ENCODE measurements at places on chromosomes 12 and 14.
A peak's percentile ranks its signal among the peaks of the same experiment; 100 is the strongest.

DNA sequence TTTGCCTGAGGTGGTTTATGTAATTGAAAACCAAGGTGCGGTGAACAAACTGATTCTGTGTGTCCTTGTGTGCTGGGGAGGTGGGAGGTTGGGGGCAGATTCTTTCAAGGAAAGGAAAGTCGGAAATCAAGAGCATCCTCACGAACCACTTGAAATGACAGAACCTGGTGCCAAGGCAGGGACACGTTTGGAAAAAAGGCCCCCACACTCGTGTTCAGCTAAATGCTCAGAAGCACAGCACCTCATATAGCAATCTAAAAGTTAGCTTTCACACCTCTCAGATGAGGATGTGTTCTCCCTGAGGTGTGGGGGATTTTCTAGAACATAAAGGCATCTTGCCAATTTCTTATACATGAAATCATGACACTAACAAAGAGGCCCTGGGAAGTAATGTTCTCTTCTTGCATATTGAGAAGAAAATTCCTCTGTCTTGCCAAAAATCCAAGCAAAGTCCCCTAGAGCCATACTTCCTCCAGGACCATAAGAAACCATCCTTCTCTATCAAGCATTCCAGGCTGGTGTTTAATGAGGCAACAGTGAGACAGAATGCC lies 119.6 kb downstream of the PLXNC1 start:
- no peak for ATAC-seq

DNA sequence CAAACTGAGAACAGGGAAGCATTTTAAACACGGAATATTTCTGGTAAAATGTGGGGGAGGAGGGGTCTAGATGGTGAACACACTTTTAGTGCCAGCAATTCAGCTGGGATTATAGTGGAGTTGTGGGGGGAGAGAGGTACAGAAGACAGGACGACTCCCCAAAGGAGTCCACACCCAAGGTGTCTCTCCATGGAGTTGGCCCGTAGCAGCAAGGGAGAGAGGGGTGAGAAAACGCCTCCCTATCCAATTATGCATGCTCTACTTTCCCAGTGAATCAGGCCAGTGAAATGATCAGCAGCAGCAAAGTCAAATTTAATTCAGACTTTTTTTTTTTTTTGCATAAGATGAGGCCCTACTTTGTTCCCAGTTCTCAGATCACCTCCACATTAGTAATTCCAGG lies 38.6 kb downstream of the BTG1 start:
- no peak for ATAC-seq

DNA sequence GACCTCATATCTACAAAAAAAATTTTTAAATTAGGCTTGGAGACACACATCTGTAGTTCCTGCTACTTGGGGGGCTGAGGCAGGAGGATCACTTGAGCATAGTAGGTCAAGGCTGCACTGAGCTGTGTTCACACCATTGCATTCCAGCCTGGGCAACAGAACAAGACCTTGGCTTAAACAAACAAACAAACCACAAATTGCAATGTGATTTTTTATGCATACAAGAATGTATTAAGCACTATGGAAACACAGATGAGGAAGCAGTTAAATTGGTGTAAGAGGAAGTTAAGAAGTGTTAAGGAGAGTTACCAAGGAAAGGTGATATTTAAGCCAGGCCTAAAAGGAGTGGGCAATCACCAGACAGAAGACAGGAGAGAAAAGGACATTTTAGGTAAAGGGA lies 83.6 kb upstream of the HECTD1 start:
- no peak for ATAC-seq

GRCh38 chr12:118102609-118103008 lies 1.2 kb downstream of the VSIG10 start:
- no peak for ATAC-seq

GRCh38 chr12:15545334-15545733 lies 223.0 kb downstream of the PTPRO start:
- ATAC-seq, result no peak

DNA sequence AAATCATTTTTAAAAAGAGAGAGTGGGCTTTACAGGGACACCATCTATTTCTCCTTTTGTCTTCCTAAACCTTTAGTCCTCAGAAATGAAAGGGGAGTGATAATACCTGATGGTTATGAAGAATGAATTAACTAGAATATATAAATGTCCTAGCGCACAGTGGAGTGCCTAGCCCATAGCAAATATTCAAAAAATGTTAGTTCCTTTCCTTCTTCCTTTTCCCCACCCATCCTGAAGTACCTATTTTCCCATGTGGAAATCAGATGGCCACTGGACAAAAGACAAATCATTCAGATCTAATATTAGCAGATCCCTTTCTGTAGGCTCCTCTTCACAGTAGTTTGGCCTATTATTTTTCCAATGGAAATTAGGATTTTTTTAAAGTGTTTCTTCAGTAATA lies 90.0 kb downstream of the SLC25A21 start:
- no peak for ATAC-seq

DNA sequence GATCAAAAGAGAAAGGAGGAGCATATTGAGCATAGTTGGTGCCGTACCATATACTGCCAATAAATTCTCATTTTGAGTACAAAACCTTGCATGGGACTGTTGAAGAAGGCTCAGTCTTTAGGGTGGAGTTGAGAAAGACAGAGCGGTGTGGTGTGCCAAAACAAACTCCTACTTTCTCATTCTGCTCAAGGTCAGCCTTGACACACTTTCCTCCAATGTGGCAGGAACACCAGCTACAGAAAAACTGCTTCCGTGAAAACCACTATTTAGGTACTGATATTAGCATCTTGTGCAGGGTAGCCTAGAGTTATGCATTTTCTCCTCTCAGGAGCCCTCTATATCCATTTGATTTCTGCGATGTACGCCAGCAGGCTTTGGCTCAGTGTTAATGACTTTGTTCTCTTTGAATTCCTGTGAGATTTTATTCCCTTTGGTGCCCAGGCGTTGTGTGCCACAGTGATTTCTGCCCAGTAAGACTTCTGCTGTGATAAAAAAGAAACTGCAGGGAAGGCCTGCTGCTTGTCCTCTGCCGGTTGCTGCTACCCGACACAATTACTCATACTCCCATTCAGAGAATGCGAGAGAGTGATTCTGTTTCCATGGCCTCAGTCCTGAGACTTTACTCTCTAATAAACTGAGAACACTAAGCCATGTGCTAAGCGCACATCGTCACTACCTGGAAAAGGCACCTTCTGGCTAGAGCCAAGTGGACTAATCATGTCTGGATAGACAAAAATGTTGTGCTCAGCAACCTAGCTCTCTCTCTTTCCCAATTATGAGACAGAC lies 88.3 kb upstream of the MDM1 start:
- peak; percentile 78 for ATAC-seq

DNA sequence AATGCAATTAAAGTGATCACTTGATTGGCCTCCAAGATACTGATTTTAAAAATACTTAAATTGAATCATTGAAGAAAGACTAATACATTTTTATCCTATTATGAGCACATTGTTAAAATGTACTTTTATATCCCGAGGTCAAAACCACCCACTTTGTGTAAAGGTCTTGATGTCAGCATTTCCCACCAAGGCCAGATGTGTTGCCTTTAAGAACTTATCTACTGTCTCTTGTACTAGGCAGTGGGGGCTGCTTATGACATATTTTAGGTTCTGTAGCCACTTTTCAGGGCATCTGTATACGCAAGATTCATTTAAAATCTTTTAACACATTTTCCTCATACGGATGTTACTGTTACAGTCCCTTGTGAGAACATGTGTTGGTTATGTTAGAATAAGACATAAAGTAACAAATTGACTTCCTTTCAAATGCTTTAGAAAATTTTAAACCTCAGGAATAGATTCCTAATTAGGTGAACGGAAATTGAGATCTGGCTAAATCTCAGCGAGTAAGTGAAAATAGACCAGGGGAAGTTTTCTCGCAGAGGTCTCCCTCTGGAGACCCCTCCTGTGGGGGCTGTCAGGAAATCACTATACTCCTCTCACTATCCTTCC lies 456.2 kb downstream of the ADAMTS20 start:
- no peak for ATAC-seq

- ATAC-seq, result no peak
These were observed 87.7 kb downstream of the KCNH5 start for GRCh38 chr14:62957562-62957961.

DNA sequence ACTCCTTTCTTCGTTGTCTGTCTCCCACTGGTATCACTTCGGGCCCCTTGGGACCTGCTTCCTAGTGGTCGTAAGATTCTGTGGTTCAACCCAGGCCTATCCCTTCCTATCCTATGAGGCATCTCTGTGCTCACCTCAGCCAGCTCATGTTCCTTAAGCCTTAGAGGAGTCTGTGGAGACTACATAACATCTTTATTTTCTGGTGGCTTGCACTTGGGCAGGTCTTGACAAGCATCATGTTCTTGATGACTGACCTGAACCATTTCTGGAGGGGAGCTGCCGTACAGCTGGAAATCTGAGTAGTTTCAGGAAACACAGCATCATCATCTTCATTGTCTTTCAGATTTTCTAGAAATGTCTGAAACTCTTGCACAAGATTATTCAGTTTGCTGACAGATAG lies 69.3 kb downstream of the PPFIBP1 start:
- ATAC-seq, result peak; percentile 21

DNA sequence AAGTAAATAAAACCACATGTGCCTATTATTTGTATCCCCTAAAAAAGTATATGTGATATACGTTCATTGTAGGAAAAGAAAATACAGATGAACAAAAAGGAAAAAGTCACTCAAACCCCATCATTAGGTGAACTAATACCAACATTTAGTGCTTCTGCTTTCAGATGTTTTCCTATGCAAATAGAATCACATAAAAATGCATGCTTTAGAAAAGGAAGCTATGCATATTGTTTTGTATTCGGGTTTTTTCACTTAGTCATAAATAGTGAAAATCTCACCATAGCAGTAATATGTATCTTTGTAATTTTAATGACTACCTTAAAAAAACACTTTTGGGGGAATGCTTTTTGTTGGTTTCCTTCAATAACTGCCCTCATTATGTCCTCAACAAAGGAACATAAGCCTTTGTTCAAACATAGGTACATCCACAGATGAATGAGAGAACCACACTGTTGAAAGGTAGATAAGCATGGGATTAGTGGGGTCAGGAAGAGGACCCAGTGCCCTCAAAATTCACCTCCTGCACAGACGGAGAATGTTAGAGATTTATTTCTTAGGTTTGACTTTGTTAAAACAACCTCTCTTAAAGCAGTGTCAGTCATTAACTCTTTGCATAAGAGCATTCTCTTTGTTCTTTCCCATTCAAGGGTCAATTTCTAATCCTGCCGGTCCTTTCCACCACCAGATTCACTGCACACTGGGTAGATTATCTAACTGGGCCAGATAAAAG lies 6.5 kb downstream of the AMDHD1 start:
- no peak for ATAC-seq

- no peak for ATAC-seq
These were observed 177.3 kb upstream of the PLXNC1 start for GRCh38 chr12:93970900-93971688.

GRCh38 chr12:131857908-131858850 lies 30.0 kb downstream of the MMP17 start:
- ATAC-seq, result no peak

DNA sequence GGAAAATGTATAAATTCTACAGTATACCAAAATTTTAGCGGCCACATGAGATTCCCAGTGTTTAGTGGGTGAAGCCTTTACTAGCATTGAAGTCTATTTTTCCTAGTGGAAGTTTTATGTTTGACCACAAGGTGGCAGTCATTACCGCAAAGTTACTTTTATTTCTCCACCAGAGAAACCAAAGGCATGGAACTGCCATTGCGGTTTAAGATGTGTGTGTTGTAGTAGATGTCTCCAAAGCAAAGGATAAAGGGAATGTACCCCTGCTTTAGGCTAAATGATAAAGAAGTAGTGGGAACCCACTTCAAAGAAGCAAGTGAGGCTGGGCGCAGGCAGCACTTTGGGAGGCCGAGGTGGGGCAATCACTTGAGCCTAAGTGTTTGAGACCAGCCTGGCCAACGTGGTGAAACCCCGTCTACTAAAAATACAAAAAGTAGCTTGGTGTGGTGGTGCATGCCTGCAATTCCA lies 140.5 kb downstream of the PRKCH start:
- peak; percentile 54 for ATAC-seq

DNA sequence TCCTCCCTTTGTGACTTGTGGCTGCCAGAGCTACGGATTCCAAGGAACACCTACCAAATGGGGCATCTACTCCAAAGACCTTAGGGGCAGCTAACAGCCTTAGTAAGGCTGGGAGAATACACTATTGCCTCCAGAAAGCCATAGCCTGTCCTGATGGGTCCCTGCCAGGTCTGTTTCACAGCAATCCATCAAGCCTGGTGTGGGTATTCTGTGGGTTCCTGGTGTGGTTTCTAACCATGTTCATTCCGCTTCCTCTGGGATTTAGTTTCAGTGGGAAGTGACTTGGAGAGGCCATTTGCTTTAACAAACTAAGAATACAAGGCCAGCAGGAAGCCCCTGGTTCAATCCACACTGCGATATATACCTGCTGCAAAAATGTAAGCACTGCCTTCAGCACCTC lies 220.5 kb downstream of the FOXN3 start:
- ATAC-seq, result no peak

GRCh38 chr12:80763874-80764273 lies 47.2 kb downstream of the MYF5 start:
- no peak for ATAC-seq

GRCh38 chr12:132315951-132316350 lies 13.4 kb downstream of the GALNT9 start:
- ATAC-seq, result no peak

DNA sequence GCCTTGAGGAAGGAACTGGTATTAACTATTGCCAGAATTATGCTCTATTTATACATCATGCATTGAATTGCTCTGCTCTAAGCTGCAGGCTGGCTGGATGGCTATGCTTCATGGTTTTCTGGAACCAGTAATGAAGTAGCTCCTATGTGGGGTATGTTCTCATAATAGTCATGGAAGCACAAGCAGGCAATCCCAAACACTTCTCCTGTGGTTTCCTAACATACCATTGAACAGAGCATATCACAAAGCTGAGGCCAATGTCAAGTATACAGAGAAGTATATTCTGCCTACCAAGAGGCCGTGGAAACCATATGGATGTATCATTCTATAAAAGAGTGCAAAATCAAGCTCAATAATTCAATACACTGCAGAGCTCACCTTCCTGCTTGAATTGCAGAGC lies 1752.4 kb upstream of the FLRT2 start:
- no peak for ATAC-seq

DNA sequence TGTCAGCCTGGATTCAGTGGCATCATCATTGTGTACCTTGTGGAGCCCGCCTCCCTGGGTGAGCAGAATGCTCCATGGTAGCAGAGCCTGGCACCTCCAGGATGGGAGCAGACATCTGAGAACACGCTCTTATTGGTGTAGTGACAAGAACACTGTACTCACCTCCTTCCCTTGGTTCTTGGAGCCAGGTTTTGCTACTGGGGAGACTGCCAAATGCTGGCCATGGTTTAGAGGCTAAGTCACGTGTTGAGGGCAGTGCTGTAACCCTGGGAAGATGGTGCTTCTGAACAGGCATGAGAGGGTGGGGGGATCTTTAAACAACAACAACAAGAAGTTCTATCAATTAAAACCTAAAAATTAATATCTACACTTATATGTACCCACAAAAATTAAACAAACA lies 47.6 kb upstream of the ASPG start:
- no peak for ATAC-seq

All from gastroesophageal sphincter (tissue), 4 donors.